ENCODE measurements at places on chromosomes 11 and 22.

- no peak for DNase-seq
Observed at GRCh38 chr22:26416256-26416655, 12.8 kb upstream of the ASPHD2 start.

DNA sequence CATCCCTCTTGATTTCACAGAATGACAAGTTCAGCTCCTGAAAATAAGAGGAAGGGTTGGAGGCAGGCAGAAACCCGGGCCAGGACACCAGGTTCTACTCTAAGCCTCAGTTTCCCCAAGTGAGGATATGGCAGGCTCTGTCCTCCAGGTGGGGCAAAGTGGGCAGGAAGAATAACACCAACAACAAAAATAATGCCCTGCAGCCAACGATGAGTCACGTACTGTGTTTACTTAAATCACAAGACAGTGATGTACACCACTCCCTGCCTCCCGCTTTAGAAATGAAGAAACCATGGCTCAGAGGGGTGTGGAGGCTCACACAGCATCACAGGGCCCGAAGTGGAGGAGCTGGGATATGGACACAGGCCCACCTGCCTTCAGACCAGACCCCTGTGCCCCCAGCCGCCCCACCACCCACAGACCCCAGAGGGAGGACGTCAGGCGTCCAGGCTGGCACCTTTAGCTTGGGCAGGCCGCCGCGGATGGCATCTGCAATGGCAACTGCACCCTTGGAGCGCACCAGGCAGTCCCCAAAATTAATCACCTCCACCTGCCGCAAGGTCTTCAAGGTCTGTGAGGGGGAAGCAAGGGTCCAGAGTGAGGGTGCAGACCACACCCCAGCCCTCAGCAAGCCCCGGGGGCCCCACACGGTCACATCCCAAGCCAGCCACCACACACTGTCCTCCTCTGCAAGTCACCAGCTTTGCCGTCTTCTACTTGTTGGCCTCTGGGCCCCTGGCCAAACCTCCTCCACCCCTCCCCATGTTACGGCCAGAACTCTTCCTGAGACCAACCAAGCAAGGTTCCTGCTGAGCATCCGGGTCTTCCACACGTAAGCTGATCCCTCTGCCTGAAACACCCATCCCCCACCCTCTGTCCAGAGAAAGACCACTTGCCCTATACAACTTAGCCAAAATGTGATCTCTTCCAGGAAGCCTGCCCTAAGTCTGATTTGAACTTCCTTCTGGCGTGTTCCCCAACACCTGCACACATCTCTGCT, 15.8 kb upstream of the CHADL start:
- DNase-seq = no peak

DNA sequence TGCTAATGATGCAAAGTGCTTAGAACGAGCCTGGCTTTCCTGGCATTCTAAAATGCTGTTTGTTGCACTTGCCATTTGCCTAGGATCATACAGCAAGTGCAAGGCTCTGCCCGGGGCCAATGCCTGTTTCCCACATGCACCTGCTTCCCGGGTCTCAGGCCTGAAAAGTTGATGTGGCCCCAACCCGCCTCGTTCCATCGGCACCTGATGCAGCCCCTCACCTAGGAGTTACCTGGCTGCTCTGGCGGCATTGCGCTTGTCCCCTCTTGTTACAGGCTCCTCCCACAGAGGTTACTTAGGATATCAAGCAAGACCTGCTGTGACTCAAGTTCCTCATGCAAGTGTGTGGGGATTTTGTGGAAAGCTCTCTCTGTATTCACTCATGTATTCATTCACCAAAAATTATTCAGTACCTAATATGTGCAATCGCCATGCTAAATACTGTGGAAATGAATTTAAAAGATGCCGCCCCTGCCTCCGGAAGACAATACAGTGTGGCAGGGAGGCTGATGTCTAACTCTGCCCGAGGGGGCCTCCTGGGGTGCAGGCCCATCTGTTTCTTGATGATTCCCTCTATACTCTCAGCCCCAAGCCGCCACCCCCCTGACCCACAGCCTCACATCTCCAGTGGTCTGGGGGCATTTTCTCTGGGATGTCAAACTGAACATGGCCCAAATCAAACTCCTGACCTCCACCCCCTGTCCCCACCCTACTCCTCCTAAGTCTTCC, 184.5 kb downstream of the EFCAB6 start:
- DNase-seq = no peak

- no peak for DNase-seq
Observed at GRCh38 chr11:79852176-79852575, 411.3 kb upstream of the TENM4 start.

DNA sequence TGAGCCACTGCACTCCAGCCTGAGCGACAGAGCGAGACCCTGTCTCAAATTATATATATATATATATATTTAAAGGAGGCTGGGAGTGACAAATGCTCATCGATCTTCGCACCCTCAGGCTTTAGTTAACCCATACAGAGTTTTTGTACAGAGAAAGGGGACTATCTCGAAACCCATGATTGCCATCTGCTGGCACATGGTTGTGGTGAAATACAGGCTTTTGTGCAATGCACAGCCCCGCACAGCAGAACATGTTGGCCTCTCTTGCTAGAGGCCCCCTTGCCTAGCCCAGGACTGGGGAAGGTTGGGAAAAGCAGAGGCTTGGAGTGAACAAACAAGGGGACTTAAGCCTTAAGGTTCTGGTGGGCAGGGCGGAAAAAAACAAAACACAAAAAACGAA, 3.6 kb downstream of the MYBPC3 start:
- DNase-seq = no peak

GRCh38 chr11:63914896-63915691, 1.9 kb downstream of the RCOR2 start:
- DNase-seq = no peak

- DNase-seq = no peak
Observed at GRCh38 chr11:29268733-29269132, 748.1 kb downstream of the KCNA4 start.

DNA sequence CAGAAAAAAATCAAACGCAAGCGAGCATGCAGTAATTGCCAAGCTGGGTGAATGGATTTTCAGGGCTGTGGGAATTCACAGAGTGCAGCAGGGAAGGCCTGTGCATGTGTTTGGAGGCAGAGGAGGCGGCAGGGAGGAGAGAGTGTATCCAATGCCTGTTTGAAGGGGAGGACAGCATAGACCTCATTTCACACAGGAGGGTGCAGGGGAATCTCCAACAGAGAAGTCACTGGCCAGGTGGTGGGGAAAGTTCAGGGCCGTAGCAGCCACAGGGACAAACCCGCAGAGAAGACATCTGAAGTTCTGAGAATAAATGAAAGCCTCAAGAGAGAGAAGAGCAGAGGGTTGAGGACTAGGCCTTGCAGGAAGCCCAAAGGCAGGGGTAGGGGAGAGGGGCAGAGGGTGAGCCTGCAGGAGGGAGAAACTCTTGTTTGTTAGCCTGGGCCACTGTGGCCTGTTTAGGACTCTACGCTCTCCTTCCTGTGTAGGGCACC, 19.2 kb upstream of the KDM2A start:
- DNase-seq = no peak

DNA sequence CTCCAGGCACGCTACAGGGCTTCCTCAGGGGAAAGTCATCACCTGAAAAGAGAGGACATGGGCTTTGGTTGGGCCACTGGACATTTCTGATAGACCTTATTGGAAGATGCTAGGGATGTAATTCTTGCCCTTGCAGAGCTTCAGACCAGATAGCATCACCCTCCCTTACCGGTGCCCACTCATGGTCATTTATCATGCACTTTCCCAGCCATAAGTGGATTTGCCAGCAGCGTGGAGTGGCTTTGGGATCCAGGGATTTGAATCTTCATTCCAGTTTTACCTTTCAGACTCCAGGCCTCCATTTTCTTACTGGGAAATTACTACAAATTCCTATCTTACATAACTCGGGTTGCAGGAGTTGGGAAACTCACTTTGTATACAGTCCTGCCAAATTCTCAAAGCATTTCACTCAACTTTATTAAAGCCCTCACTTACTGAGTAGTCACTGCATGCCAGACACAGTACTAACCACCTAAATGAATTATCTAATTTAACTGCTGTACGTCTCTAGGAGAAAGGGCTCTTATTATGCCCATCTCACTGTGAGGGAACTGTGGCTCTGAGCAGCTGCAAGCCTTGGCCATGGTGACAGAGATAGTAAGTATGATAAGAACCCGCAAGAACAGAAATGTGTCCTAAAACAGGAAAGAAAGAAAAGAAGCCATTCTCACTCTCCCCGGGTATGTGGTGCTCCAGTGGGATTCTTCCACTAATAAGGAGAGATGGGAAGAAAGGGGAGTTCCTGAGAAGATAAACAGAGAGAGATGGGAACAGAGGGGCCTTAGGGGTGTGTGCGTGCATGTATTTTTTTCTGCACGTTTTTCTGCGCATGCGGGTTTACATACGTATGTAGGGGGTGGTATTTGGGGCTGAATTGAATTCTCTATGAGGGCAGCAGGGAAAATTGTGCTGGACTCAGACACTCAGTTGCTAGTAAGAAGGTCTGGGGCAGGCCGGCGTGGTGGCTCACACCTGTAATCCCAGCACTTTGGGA, 9.7 kb downstream of the CHRM1 start:
- DNase-seq = no peak

DNA sequence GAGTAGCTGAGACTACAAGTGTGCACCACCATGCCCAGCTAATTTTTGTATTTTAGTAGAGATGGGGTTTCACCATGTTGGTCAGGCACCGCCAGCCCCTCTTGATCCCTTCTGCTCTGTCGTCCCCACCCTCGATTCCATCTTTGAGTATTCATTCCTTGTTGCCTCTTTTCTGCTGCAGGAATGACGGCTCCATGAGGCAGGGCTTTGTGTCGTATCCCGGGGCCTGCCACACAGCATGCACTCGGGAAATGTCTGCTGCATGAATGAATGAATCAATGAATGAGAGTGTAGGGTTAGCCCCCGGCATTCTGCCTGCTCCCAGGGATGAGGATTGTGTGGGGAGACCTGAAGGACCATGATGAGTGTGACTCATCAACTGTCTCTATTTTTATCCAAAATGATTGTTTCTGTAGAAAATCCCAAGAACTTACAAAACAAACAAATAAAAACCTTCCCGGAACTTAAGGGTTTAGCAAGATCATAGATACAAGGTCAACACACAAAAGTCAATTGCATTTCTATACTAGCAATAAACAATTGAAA, 54.6 kb upstream of the SLC22A12 start:
- DNase-seq = peak; percentile 44

- DNase-seq = peak; percentile 52
Observed at GRCh38 chr11:64933935-64934681, 1.6 kb downstream of the GPHA2 start.

DNA sequence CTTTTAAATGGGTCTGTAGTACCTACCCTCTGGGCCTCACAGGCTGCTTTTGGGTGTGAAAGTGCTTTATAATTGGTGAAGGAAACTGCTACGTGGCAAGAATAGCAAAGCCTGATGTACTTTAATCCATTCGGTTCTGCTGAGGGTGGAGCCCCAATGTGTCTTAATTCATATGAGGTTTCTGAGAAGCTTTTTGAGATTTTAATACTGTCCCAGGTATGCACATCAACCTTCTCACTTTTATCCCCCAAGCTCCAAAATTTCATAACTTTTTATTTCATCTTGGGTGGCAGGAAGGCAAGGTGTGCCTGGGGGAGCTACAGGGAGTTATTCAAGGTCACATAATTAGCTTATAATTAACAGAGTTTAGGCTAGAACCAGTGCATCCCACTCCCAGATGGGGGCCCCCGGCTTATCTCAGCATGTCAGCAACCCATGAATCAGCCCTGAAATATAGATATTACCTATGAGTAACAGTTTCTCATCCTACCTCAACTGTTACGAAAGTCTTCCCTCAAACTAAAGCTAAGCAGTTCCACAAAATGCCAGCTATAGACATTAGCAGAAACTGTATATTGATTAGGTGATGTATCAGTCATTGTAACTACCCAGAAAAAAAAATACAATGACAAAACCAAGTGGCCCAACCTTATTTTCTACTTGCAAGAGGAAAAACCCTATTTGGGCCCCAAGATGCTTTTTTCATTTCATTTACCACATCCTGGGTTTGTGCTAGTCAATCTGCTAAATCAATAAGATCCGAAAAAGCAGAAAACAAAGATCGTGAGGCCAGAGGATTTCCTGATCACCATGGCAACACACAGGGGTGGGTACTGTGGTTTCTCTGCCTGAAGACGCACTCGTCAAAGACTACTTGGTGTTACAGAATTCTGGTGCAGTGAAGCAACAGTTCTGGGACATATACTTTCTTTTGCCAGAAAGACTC, 26.7 kb downstream of the CD44 start:
- DNase-seq = no peak

DNA sequence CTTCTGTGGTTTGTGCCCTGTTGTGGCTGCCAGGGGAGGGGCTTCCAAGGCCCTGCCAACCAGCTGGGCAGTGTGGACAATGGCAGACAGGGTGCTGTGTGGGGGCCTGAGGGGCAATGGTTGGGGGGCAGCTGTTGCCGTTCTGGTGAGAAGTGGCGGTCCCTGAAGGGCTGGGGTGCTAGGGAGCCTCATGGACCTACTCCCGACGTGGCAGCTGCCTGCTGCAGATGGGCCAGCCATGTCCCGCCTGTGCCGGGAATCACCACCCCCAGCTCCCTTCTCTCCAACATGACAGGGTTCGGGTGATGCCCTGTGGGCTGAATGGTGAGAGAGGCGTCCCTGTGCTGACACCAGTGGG, 74.2 kb downstream of the KCNQ1 start:
- peak; percentile 23 for DNase-seq

DNA sequence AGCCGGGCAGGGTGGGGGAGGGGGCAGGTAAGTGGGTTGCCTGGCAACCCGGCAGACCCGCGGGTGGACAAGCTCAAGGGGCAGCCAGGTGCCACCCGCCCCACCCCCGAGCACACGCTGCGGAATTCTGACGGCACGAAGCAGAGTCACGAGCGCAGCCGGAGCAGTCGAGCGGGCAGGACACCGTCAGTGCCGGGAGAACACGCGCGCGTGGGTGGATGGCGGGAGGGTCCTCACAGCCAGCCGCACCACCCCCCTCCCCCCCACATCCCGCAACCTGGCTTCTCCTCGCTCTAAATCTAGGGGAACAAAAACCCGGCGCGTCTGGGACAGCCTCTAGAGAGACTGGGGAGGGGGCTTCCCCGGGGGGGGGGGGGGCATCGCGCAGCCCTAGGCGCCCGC, 133.1 kb upstream of the HSD17B12 start:
- no peak for DNase-seq

GRCh38 chr11:115580927-115581680, 76.9 kb upstream of the CADM1 start:
- DNase-seq = no peak

- no peak for DNase-seq
Observed at GRCh38 chr11:11581481-11581880, 40.3 kb downstream of the GALNT18 start.

DNA sequence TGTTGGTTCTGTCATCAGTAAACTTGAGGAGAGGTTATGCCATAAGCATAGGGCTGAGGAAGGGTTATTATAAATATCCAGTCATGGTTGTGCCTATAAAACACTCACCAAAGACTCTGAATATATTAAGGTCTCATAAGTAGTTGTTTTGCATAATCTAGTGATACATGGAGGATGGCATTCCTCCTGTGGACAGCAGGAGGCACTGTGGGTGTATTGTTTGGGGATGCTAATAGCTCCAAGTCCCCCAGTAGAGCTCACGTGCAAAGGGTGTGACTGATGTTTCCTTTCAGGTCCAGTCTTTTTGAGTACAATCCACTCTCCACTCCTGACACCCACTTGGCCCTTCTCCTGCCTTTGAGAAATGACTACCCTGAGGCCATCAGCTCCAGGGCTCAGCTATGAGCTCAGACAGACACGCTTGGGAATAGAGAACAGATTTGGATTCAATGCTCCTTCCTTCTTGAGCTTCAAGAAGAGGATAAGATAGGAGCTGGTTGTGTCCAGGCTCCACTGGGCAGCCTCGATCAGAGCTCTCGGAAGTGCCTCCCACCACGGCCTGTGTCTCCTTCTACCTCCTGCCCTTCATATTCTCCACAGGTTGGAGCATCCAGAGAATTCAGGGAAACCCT, 85.2 kb upstream of the IGLL5 start:
- peak; percentile 66 for DNase-seq
